ENCODE measurements at places on chromosomes 7 and 10. TPM values are rescaled to one million over a fixed set of nuclear protein-coding genes. Genes with fewer than 3 reads are reported as not detected.

Gene SLC13A1
- not detected for total RNA-seq

Gene FRMPD2
- 27.3 TPM for total RNA-seq

Gene CALCR
- total RNA-seq: 0.38 TPM

Gene CFAP58
- 1.5 TPM for total RNA-seq

Gene SEMA3C
- 288 TPM for total RNA-seq

Gene NPC1L1
- not detected for total RNA-seq

Gene SBDS
- 81.7 TPM for total RNA-seq

Gene CPA4
- 3.6 TPM for total RNA-seq

Gene PON3
- 1.4 TPM for total RNA-seq

Gene GRID2IP
- total RNA-seq: not detected

Gene HMX2
- total RNA-seq: not detected

Gene AKR1E2
- 22.1 TPM for total RNA-seq

Gene FAM25C
- not detected for total RNA-seq

Gene CLCN1
- 0.22 TPM for total RNA-seq

Gene SLC18A3
- 1.3 TPM for total RNA-seq
